ENCODE measurements at places on chromosomes 7 and 10.
A peak's percentile ranks its signal among the peaks of the same experiment; 100 is the strongest.

DNA sequence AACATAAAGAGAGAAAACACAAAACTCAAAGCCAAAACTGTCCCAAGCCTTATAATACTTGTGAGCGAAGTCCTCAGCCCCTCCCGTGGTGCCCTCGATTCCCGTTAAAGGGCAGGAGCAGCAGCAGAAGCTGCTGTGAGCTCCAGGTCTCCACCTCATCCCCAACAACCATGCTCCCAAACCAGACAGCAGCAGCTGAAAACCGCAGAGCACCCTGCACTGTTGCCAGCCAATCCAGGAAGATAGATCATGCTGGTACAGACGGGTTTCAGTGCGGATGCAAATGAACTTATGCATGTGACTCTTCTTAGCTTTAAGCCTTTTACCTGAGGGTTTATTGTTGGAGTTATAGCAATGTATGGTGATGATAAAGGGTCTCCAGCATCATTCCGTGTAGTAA, 97.9 kb downstream of the DNAJB6 start:
- no peak for DNase-seq

- DNase-seq, result no peak
These were observed 77.5 kb downstream of the SLC25A13 start for GRCh38 chr7:96244244-96244991.

GRCh38 chr7:47710201-47710935, 128.5 kb upstream of the TNS3 start:
- no peak for DNase-seq

GRCh38 chr10:59181668-59182067, 5.2 kb downstream of the PHYHIPL start:
- peak; percentile 62 for DNase-seq

GRCh38 chr7:75856536-75856935, 22.3 kb upstream of the RHBDD2 start:
- no peak for DNase-seq
